ENCODE measurements at places on chromosomes 2 and 18.

GRCh38 chr18:331221-331821 lies 63.5 kb upstream of the THOC1 start:
- no peak for DNase-seq

GRCh38 chr18:35376393-35376741 lies 770 bp downstream of the ZNF396 start:
- peak; percentile 23 for DNase-seq

- DNase-seq: peak; percentile 8
Observed at GRCh38 chr2:21607572-21607971, 483.8 kb downstream of the TDRD15 start.

DNA sequence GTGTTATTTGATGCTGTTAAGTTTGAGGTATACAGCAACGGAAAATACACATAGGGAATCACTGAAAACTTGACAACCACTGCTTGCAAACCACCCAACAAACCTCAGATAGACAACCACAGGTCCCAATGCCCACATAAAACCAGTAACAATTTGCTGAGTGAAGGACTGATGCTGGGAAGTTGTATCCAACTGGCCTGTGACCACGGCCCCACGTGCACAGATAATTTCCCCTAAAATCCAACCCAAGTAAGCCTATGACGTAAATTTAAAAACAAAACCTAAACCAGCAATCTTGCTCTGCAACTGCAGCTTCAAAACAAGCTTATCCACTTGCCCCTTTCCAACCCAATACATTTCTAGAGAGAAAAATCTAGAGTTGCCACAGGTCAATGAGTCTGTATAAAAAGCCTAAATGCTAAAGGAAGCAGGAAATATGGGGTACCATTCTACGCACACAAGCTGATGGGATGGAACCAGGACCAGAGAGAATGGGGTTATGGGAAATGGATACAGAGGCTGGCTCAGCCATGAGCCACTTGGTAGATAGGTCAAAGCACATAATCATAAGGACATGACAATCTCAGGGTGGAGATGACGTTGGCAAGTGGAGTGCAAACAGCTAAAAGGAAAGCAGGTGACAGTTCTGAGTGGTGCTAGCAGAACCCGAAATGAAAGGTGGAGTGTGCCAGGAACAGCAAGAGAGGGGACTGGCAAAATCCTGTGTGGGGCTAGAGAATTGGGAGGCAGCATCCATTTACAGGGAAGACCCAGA lies 27.8 kb upstream of the CREB1 start:
- no peak for DNase-seq

GRCh38 chr2:8628866-8629209 lies 53.0 kb upstream of the ID2 start:
- no peak for DNase-seq

DNA sequence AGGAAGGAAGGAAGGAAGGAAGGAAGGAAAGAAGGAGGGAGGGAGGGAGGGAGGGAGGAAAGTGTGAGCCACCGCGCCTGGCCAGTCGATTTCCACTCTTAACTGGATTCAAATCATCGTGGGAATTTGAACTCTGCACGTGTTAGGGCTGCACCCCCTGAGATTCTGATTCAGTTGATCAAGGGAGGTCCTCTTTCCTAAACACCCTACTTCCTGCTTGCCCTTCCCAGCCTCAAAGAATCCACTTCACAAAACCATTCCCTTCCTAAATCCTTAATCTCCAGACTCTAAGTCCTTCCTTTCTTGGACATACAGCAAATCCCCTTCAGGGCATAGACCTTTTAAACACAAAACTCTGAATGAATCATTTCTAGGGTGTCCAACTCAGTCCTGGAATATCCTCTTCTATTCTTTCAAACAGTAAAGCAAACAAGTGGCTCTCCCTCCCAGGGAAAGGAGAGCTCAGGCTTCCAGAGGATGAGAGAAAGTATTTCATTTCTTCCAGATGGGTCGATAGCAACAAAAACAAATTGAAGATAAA lies 68.2 kb upstream of the MBOAT2 start:
- DNase-seq: no peak

- no peak for DNase-seq
Observed at GRCh38 chr18:8669571-8669970, 35.8 kb upstream of the MTCL1 start.

GRCh38 chr2:97702731-97703470 lies 10.5 kb upstream of the ZAP70 start:
- no peak for DNase-seq

DNA sequence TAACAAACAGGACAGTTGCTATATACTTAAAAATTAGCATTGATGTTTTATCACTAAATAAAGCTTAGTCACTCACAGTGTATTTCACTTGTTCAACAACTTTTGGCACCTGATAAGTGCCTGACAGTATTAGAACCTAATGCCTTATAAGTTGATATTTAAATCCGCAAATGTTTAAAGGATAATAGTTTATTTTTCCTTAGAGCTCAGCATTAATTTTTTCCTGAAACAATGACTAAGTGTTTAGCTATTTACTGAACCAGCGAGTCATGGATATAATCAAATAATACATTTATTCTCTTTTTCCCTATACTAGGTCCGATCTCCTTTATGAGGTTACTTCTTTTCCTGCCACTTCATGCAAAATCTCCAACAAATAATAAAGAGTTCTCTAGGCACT lies 146.0 kb upstream of the PGAP1 start:
- no peak for DNase-seq

GRCh38 chr18:79986726-79987125 lies 1.6 kb downstream of the TXNL4A start:
- DNase-seq: no peak

GRCh38 chr2:70490381-70490780 lies 63.2 kb downstream of the TGFA start:
- DNase-seq: no peak

GRCh38 chr2:40100676-40101075 lies 321.6 kb upstream of the THUMPD2 start:
- no peak for DNase-seq

- DNase-seq: no peak
Observed at GRCh38 chr2:129758784-129759471, 220.5 kb upstream of the RAB6C start.

DNA sequence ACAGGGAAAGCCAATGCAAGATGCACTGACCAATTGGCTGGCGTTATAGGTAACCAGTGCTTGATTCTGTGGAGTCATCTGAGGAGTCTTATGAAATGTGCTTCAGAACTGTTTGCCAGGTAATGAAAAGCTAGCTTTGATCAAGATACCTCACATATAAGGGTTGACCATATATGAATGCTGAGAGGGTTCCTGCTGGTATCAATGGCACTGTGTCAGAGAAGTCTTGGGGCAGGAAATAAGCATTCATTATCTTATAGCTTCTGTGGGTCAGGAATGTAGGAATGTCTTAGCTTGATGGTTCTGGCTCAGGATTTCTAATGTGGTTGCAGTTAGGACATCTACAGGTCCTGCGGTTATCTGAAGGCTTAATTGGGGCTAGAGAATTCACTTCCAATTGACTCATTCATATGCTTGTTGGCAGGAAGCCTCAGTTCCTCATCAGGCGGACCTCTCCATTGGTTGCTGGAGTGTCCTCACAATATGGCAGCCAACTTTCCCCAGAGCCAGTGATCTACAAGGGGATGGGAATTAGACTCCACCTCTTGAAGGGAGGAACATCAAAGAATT lies 22.1 kb upstream of the TCF7L1 start:
- no peak for DNase-seq

DNA sequence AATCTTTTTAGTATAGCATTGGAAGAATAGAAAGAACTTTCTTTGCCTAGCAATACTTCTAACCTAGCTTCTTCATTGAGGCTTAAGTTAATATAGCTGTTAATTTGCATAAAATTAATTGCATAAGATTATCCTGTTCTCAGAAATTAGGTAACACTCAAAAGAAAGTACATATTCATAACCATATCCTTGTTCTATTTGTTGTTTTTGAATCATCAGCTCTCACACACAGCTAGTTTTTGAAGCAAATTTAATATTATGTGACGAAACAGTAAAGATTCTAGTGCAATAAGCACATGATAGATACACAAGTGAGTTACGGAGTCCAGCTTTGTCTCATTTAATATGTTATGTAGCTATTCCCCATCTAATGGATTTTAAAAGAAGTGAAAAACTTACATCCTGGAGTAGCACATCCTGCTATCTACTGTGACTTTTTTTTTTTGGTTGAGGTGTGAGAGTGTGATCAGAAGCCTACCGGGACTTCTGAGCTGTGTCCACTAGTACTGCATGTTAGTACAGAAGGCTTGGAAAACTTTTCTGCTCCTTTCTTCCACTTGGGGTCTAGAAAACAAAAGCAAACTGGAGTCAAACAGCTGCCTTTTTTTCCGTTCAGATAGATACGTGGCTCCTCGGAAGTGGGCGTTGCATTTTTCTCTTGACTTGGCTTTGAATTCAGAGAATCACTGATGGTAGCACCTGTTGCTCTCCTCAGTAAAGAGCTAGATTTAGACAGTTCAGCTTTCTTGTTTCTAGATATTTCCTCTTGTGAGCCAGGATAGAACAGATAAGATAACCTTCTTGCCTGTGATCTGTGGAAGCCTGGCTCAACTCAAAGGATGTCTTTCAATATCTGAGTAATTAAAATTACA lies 27.2 kb downstream of the KDM3A start:
- DNase-seq: no peak

GRCh38 chr2:100321866-100322820 lies at the start of gene LONRF2:
TSS of gene LONRF2 (minus strand) at chr2:100322501. CDS start at chr2:100322093, 408 bp downstream.
- peak; percentile 44 for DNase-seq

DNA sequence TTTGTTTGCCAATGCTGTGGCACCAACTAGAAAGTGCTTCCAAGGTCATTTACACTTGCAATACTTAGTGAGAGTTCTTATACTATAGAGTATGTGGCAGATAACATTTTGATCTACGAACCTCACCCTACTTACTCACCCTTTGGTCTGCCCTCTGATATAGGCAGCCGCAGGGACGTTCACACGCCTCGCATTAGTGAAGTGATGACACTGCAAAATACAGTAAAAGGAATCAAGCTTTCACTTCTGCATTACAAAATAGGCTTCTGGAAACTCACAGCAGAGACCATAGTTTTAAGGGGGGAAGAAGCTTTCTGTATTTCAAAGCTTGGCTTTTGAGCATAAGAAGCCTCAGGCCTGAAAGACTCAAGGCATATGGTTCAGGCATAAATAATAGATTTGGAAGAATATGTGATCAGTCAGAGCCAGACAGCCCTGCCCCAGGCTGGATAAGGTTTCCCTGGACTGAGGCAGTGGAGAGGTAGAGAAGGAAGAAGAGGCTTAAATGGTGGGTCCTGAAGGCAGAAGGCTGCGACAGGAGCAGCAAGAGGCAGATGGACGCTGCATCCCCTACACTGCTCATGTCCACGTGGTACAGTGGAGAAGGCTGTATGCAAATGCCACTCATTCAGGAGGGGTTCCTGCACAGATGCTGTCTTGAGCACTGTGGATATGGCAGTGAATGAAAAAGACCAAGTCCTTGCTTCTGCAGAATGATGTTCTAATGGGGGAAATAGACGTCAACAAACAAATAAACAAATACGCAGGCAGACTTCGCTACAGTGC lies 63.1 kb downstream of the FECH start:
- DNase-seq: peak; percentile 40

GRCh38 chr18:24534737-24535136 lies 74.3 kb downstream of the HRH4 start:
- no peak for DNase-seq

DNA sequence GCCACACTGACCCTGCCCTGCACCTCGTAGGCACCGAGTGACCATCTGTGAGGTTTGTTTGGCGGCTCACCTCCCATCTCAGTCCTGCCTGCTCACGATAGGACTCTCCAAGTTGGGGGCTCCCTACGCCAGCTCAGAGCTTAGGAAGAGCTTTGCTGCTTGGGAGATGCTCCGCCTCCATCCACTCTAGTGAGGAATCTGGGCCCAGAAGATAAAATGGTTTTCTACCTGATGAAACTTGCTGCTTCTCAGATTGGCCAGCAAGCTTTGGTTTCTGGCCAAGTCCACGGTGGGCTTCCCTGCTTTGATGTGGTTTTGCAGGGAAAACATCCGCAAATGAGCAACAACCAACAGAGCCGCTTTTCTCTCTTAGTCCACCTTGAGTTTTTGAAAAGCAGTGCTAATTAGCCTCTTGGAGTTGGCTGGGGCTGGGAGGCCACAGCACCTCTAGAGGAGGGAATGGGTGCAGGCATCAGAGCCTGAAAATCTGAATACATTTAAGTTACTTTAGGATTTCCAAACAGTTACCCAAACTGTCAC lies 42.2 kb downstream of the THNSL2 start:
- DNase-seq: no peak

GRCh38 chr18:6980363-6980762 lies 137.2 kb downstream of the LAMA1 start:
- no peak for DNase-seq

DNA sequence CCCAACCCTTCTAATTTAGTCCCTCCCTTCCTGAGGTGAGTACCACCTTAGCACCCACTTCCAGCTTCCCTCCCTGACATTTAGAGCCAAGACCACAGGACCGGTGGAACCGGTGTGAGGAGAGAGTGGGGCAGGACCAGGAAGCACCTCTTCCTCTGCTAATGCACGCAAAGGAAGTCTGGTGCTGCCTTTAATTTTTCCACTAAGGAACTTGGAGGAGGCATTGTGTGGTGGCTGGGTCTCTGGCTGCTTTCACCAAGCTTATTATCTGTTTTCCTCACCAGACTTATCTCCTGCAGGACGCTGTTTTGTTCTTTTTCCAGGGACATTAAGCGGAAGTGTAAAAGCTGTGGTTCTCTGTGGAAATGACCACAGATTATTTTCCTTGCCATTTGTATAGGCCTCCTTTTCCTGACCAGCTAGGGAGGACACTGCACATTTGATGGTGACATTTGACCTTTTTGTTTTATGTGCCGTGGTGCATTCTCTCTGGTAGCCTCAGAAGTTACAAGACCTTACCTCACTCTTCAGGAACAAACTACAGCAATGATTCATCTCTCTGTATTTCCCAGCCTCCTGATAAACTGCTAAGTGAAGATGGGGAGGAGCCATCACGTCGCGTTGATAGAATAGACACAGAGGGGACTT lies 39.8 kb upstream of the SPTBN1 start:
- no peak for DNase-seq

- no peak for DNase-seq
Observed at GRCh38 chr2:75604484-75604883, 42.1 kb upstream of the MRPL19 start.

DNA sequence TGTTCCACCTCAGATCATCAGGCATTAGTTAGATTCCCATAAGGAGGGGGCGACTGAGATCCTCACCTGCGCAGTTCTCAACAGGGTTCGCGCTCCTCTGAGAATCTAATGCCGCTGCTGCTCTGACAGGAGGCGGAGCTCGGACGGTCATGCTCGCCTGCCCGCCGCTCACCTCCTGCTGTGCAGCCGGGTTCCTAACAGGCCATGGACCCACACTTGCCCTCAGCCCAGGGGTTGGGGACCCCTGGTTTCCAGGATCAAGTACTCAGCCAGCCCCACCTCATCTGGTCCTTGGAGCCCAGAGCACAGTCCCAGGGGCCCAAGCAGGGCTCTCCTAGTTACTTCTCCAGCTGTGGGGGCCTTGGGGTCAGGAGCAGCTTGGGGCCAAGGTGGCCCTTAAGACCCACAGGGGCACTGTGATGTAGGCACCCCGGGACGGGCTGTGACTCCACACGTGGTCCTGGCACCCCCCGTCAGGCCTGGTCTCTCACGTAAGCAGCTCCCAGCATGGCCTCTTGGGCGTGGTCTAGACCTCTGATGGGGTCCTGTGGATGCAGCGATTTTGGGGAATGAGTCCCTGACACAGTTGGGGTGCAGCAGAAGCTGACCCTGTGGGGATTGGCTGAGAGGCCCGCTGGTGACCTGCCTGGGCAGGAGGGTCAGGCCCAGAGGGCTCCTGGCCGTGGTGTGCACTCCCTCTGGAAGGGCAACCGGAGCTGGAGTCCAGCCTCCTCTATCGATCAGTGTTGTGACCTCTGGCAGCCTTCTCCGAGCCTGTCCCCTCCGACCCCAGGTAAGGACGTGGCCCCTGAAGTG lies 28.3 kb upstream of the OTOS start:
- DNase-seq: no peak

GRCh38 chr2:32342801-32343200 lies 14.0 kb upstream of the BIRC6 start:
- DNase-seq: no peak
